ENCODE measurements at places on chromosomes 11 and 22.
A peak's percentile ranks its signal among the peaks of the same experiment; 100 is the strongest.

DNA sequence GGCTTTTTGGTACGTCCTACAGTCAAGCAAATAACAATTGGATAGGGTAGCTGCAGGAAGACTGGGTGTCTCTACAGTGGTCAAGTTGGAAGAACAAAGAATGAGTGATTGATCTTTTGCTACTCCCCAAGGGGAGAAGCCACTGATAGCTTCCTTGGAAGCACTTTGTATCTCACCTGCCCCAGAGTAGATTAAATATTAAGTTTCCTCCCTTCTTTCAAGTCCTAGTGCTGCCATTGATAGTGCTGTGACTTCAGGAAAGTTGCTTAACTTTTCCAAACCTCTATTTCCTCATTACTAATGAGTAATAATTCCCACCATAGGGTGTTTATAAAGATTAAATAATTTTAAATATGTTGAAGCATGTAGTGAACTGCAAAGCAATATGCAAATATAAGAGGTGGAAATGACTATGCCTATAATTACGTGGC, 35.6 kb upstream of the EHF start:
- no peak for DNase-seq

DNA sequence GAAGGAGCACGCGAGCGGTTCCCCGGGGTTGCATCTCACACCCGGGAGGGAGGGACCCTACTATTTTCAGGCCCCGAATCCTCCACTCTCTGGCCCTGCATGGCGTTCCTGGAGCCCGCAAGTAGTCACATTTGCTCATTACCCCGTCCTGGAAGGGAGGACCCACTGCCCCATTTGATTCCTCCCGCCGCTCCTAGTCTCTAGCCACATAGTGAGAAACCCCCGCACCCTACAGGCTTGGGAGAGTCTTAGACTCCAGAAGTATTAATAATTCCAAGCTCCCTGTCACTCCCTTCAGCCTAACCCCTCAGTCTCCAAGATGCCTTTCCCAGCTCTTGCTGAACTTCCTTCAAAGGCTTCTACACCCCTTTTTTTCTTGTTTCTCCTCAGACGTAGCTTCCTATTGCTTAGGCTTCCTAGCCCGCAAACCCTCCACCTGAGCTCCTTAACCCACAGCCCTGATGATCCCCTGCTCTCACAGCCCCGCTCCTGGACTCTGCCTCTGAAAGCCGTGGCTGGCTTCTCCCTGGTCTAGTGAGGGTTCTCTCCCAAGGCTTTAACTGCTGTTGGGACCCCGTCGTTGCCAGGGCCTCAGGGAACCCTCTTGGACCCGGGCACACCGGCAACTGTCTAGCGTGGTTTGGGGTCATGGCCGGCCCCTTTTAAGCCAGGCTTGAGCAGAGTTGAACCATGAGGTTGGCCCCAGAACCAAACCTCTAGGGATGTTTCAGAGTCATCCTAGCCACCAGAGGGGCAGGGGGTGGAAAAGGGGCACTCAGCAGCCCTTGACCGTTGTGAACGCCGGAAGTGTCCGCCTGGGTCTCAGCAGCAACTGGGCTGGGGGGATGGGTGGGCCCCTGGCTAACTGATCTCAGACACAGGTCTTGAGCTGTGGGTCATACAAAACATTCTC, 862 bp downstream of the GGA1 start:
- no peak for DNase-seq

DNA sequence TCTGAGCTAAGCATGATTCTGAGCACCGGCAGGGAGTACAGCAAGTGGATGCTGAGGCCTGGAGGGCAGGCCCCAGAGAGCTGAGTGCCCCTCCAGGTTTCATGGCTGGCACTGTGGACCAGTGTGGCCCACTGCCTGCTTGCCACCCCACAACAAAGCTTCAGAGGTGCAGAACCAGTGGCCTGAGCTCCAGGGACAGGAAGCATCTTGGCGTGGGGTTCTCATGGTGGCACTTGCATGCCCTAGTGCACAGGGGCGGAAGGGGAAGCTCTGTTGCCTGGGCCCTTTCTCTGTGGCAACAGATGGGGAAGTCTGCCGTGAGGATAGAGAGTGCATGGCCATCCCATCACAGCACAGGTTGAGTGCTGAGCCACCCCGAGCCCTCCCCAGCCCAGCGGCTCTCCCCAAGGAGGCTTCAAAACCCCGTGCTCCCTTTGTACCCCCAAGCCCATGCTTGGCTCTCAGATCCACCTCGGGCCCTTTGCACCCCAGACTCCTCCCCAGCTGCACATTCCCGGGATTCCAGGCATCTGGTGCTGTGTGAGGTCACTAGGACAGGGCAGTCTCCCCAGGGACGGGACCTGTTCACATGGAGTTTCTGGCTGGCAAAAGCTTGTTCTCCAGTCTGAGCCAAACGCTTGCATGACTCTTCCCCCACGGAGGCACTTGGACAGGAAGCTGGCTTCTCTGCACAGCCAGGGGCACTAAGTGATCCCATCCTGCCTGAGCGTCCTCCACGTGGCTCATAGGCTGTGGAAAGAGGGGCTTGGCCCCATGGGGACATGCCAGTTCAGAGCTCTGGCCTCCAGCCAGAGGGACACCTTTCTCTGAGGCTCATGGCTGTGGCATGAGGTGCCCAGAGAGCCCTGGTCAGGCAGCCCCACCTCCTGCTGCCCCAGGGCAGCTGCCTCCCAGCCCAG, 4.2 kb downstream of the SLC25A1 start:
- no peak for DNase-seq

GRCh38 chr11:40293655-40294348, 1165.7 kb downstream of the LRRC4C start:
- DNase-seq: peak; percentile 95

- DNase-seq: no peak
Measured at GRCh38 chr11:115221461-115222069, 282.6 kb downstream of the CADM1 start.

DNA sequence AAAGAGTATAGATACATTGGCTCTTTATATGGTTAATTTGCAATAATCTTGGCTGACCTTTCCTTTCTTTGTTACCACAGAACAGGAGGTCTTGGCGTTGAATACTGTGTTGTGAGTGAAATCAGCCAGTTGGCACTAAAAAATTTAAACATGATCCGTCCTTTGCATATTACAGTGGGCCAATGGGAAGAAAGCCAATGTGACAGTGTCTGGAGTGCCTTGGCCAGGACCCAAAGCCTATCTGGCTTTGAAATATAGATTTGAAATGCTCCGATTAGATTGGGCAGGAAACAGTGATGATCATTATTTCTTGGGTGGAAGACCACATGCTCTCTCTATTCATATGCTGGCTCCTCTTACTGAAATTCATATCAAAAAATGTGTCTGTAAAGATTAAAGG, 339.6 kb upstream of the ANO3 start:
- DNase-seq: no peak

DNA sequence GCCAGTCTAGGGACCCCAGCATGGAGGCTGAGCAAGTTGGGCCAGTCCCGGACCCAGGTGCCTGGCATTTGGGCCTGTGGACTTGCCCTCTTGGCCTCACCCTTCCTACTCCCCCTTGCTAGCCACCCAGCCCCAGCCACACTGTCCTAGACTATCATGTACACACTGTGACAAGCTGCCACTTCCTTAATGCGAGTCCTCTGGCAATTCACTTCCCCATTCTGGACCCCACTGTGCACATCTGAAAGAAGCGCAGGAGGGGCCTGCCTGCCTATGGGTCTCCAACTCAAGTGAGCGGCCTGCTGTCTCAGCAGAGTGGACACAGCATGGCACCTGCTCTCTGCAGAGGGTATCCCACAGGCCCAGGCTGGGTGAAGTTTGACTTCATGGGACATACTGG, 68.5 kb upstream of the LMO1 start:
- no peak for DNase-seq

- no peak for DNase-seq
Measured at GRCh38 chr11:9714272-9714940, 50.5 kb downstream of the SWAP70 start.

DNA sequence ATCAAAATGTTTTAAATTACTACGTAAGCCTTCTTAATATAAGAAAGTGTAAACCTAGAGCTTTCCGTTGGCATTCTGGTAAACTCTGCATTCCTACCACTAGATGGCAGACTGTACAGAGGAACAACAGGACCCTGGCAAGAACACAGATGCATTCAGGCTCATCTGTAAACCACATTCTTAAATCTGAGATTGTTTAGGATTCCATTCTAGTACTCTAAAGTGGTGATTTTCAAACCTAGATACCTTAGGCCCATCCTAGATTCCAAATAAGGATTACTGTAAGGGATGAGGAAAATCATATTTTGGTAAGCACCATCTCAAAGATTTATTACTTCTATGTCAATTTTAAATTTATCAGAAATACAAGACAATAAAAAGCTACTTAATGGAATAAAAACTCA, 26.9 kb downstream of the PICALM start:
- DNase-seq: peak; percentile 90

- DNase-seq: no peak
Measured at GRCh38 chr11:134237557-134237922, 13.1 kb downstream of the VPS26B start.

GRCh38 chr11:111795334-111795985, 29.3 kb upstream of the PPP2R1B start:
- DNase-seq: no peak

DNA sequence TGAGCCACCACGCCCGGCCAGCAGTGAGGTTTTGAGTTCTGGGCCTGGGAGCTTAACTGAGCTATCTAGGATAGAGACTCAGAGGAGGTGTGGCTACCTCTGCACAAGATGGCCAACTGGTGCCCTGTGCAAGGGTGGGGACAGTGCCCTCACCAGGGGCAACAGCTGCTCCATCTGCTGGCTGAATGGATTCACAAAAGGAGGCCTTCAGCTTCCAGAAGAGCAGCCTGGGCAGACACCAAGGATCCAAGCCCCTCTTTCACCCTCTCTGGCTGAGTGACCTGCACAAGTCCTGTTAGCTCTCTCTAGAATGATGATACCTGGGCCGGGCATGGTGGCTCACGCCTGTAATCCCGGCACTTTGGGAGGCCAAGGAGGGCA, 33.5 kb upstream of the BAIAP2L2 start:
- DNase-seq: no peak

- DNase-seq: no peak
Measured at GRCh38 chr11:92762121-92762540, 207.3 kb upstream of the MTNR1B start.

DNA sequence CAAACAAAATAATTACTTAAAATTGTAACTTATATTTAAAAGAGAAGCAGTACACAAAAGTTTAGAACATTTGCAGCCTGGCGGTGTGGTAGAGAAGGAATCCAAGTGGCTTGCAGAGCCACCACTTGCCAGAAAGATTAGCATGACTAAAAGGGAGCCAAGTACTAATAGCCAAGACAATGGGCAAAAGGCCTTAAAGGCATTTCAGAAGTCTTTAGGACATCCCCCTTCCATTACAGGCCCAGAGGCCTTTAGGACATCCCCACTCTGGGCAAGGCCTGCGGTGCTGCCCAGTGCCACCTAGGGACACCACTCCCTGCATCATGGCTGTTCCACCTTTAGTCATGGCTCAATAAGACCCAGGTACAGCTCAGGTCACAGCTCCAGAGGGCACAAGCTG, 32.4 kb downstream of the TMEM225 start:
- DNase-seq: no peak

DNA sequence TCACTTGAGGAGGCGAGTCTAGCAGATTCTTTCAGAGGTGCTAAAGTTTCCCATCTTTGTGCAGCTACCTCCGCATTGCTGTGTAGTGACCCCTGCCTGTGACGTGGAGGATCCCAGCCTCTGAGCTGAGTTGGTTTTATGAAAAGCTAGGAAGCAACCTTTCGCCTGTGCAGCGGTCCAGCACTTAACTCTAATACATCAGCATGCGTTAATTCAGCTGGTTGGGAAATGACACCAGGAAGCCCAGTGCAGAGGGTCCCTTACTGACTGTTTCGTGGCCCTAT, 8.9 kb upstream of the SAMM50 start:
- no peak for DNase-seq

- no peak for DNase-seq
Measured at GRCh38 chr11:118233850-118234249, 9.0 kb upstream of the JAML start.

- DNase-seq: no peak
Measured at GRCh38 chr11:41040474-41040873, 419.0 kb downstream of the LRRC4C start.
